LoVo (cell line): ENCODE measurements at places on chromosomes 1 and 21.
A peak's percentile ranks its signal among the peaks of the same experiment; 100 is the strongest.

DNA sequence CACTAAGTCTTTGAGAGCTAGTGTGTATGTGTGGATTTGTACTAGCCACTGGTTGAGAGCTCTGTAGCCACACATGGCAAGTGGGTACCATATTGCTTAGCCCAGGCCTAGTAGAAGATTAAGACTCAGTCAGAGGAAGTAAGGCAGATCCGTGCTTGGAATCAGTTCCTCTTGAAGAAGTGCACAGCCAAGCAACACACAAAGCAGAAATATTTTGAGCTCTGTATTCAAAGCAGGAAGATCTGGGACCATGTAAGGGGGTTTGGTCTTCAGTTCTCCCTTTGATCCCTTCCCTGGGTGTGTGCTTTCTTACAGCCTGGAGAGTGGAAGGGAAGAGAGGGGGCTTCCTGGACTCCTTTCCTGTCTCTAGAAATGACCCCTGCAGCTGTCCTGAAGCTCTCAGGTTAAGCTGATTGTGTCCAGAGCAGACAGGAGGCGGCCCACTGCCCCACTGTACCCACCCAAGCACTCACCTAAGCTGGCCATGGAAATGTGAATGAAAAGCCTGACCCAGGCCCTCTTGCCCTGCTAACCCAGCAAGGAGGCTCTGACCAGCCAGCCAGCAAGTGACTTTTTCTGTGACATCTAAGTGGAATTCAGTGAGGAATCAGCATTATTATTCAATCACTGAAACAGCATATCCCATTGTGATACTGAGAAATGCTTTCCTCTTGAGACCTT is 3.6 kb downstream of the ETS2 start:
- DNase-seq: no peak

DNA sequence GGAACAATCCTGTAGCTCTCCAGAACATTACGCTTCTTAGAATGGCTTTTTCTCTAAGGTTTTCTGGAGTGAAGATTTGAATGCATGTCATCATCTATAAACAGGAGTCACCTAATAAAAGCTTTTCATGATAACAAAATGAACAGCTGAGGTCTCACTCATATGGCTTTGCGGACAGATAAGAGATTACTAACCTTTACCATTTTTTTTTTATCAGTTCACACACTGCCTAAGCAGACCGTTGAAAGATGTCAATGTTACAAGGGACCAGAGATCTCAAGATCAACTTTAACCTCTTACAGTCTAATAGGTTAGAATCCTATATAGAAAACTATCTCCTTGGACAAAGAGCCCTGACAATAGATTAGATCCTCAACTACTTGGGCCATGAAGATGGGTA is 41.4 kb downstream of the SCMH1 start:
- no peak for DNase-seq

DNA sequence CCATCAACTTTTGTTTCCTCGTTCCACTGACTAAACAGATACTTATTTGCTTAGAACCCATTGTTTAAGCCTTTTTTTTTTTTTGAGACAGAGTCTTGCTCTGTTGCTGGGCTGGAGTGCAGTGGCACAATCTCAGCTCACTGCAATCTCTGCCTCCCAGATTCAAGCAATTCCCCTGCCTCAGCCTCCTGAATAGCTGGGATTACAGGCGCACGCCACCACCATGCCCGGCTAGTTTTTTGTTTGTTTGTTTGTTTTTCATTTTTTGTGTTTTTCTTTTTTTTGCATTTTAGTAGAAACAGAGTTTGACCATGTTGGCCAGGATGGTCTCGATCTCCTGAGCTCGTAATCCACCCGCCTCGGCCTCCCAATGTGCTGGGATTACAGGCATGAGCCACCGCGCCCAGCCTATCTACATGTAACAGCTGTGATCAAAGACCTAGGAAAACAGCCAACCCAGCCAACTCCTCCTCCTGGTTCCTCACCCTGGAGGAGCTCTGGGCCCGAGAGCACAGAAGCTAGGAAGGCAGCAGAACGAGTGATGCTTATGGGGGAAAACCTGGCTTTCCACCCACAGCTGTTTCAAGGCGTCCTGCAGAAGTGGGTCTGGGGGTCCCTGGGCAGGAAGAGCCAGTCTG is 32.9 kb downstream of the KCNN3 start:
- DNase-seq: no peak

- DNase-seq: peak; percentile 19
Measured at GRCh38 chr1:115323366-115324004, 14.6 kb downstream of the NGF start.

DNA sequence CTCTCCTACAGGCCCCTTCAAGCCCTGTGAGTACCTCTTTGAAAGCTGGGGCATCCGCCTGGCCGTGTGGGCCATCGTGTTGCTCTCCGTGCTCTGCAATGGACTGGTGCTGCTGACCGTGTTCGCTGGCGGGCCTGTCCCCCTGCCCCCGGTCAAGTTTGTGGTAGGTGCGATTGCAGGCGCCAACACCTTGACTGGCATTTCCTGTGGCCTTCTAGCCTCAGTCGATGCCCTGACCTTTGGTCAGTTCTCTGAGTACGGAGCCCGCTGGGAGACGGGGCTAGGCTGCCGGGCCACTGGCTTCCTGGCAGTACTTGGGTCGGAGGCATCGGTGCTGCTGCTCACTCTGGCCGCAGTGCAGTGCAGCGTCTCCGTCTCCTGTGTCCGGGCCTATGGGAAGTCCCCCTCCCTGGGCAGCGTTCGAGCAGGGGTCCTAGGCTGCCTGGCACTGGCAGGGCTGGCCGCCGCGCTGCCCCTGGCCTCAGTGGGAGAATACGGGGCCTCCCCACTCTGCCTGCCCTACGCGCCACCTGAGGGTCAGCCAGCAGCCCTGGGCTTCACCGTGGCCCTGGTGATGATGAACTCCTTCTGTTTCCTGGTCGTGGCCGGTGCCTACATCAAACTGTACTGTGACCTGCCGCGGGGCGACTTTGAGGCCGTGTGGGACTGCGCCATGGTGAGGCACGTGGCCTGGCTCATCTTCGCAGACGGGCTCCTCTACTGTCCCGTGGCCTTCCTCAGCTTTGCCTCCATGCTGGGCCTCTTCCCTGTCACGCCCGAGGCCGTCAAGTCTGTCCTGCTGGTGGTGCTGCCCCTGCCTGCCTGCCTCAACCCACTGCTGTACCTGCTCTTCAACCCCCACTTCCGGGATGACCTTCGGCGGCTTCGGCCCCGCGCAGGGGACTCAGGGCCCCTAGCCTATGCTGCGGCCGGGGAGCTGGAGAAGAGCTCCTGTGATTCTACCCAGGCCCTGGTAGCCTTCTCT is 23.5 kb downstream of the UBE2T start:
- DNase-seq: no peak

DNA sequence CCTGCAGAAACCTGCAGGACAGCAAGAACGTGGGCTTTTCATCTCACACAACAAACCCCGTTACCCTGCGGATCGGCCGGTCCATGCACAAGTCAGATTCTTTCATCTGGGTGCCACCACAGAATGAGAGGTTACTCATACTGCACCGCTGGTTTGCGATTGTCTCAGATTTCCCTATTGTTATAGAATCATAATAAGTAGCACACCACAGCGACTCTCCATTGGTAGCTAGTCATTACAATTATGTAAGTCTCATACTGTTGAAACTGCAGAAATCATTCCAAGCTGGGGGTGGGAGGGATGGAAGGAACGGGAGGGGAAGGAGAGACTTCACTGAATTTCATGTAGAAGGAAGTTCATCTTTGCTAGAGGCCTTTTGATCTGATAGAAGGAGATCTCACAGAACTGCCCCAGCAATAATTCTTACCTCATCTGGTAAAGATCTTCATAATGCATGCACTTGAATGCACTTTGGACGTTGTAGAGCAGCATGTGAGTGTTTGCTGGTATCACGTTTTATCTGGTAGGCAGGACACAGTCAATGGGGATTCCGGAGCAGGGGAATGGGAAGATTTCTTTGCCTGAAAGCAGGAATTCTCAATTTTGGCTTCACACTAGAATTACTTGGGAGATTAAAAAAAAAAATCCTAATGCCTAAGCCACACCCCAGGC is 221.1 kb downstream of the KIF26B start:
- no peak for DNase-seq

DNA sequence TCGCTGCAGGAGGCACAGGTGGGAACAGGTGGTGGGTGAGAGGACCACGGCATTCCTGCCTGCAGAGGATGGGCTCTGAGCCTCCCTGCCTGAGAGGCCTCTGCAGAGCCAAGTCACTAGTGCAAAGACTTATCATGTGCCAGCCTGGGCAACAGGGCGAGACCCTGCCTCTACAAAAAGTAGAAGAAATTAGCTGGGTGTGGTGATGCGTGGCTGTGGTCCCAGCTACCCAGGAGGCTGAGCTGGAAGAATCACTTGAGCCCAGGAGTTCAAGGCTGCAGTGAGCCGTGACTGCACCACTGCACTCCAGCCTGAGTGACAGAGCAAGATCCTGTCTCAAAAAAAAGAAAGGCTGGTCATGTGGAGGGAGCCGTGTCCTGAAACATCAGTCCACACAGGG is 46.4 kb downstream of the PKNOX1 start:
- no peak for DNase-seq

GRCh38 chr1:243742819-243743218 is 107.2 kb downstream of the AKT3 start:
- DNase-seq: no peak

GRCh38 chr1:30845904-30846290 is 62.7 kb downstream of the SDC3 start:
- DNase-seq: no peak
